ENCODE measurements at places on chromosomes 13 and 19. TPM values are rescaled to one million over a fixed set of nuclear protein-coding genes. Genes with fewer than 3 reads are reported as not detected.

- no peaks in the 10 kb centered on the region for H3K27me3 ChIP-seq
- no peaks in the 10 kb centered on the region for H3K36me3 ChIP-seq
- H3K4me1 ChIP-seq, result no peaks in the 10 kb centered on the region
- no peak overlapping the region for H3K27ac ChIP-seq
- DNase-seq, result no peak
- H3K4me3 ChIP-seq, result no peak overlapping the region
Measured at GRCh38 chr13:23107665-23108064, 73.1 kb upstream of the SGCG start.

- no peak for DNase-seq
- H3K27ac ChIP-seq, result peak overlapping the region; percentile 46
- H3K4me3 ChIP-seq, result no peak overlapping the region
Measured at GRCh38 chr19:15268192-15268927, 36.1 kb upstream of the EPHX3 start.

Gene KLK13
- 3.3 TPM for total RNA-seq

Gene DBP
- 11.5 TPM for total RNA-seq

GRCh38 chr13:44930963-44931623, 58.2 kb downstream of the NUFIP1 start:
- no peaks in the 10 kb centered on the region for H3K36me3 ChIP-seq
- H3K27me3 ChIP-seq, result no peaks in the 10 kb centered on the region
- H3K4me3 ChIP-seq, result no peak overlapping the region
- H3K4me1 ChIP-seq, result peaks cover 3% of the 10 kb centered on the region
- DNase-seq, result no peak

GRCh38 chr19:15177269-15178116, 23.3 kb downstream of the NOTCH3 start:
- H3K4me3 ChIP-seq, result no peak overlapping the region
- H3K36me3 ChIP-seq, result no peaks in the 10 kb centered on the region
- H3K27ac ChIP-seq, result no peak overlapping the region

- DNase-seq, result no peak
- no peaks in the 10 kb centered on the region for H3K36me3 ChIP-seq
- H3K4me1 ChIP-seq, result peaks cover 18% of the 10 kb centered on the region
- no peak overlapping the region for H3K27ac ChIP-seq
- no peaks in the 10 kb centered on the region for H3K27me3 ChIP-seq
Measured at GRCh38 chr13:24276306-24276705, 33.1 kb upstream of the C1QTNF9 start.

Gene OR7A5
- not detected for total RNA-seq

DNA sequence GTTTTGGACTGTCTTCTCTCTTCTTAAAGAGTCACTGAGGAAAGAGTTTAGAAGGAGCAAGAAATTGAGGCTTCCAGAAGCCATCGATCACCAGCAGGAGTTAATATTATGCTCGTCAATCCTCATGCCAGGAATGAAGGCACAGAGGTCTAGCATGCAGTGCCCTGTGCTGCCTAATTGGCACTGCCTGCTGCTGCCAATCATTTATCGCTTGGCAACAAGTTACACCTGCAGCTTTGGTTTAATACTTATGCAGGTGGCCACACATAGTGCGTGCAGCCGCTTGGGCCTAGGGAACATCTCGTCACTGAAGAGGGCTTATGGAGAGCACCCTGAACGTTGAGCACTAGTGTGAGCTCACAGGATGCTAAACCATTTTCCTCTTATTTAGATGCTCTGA, 2.7 kb upstream of the SOX1 start:
- no peak overlapping the region for H3K4me3 ChIP-seq
- H3K4me1 ChIP-seq, result no peaks in the 10 kb centered on the region
- no peak for DNase-seq
- H3K27me3 ChIP-seq, result peaks cover 96% of the 10 kb centered on the region
- no peak overlapping the region for H3K27ac ChIP-seq
